Fibroblast of mammary gland (primary cell): ENCODE measurements at places on chromosomes 16 and 17.

GRCh38 chr17:7114875-7115614, 423 bp upstream of the ASGR2 start:
- no peak for DNase-seq

DNA sequence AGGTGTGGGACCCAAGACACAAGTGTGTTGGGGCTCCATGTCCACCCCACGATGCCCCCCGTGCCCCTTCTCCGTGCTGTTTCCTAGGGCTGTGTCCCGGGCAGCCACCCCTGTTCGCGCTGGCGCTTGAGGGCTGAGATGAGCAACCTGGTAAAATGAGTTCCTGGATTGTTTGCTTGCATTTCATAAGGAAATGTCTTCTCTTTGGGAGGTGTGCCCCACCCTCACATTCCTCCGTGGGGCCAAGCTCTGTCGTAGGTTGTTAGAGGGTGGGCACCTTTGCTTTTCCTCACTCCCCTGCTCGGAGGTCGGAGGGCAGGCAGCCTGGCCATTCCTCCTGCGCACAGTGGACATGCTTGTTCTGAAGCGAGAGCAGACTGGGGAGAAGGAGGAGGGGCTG, 171.3 kb upstream of the CHMP6 start:
- no peak for DNase-seq

GRCh38 chr17:39774047-39774446, 36.3 kb downstream of the GRB7 start:
- DNase-seq = no peak

DNA sequence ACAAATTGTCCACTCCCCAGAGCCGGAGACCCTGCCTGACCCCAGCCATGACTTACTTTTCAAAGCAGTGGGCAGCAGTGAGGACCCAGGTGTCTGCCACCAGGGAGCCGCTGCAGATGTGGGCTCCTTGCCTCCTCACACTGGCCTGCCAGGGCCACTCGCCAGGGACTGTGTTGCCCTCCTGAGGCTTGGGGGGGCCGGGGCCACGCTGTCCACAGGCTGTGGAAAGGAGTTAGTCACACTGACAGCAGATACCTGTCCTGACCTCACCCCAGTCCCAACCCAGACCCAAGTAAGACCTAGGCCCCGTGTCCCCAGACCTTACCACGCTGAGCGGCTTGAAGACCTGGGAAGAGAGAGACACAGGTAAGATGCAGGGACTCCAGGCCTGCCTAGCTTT, 1.3 kb downstream of the PRSS53 start:
- no peak for DNase-seq

GRCh38 chr16:49278944-49279725, 2.5 kb downstream of the CBLN1 start:
- DNase-seq = no peak

- DNase-seq = no peak
Observed at GRCh38 chr17:2613089-2613808, 19.8 kb downstream of the PAFAH1B1 start.

DNA sequence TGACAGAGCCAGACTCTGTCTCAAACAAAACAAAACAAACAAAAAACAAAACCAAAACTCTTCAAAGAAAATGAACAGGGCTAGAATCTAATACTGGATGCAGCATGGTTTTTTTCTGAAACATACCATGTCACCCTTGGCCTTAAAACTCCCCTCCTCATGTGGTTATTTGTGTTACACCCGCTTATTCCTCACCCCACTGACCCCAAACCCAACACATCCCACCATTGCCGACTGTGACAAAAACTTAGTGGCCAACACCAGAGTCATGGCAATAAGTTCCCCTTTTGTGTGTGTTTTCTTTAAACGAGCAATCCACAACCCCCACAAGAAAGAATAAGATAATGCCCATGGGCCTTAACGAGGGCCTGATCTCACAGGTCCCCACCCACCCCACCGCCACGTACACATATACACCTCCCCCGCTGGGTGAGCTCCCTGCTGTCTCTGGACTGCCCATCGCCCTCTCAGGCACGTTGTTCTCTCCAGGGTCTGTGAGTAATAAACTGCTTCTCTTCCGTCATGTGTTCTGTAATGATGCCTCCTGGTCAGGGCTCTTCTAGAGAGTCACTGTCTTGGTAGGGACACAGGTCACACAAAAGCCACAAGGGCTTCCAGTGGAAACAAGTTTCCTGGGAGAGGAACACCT, 16.8 kb upstream of the ENGASE start:
- no peak for DNase-seq

GRCh38 chr17:79053251-79053925, 21.2 kb upstream of the ENGASE start:
- peak; percentile 56 for DNase-seq

GRCh38 chr17:13222975-13223374, 205.1 kb upstream of the ELAC2 start:
- DNase-seq = no peak

- DNase-seq = no peak
Observed at GRCh38 chr17:79991924-79992648, 43.6 kb downstream of the TBC1D16 start.

DNA sequence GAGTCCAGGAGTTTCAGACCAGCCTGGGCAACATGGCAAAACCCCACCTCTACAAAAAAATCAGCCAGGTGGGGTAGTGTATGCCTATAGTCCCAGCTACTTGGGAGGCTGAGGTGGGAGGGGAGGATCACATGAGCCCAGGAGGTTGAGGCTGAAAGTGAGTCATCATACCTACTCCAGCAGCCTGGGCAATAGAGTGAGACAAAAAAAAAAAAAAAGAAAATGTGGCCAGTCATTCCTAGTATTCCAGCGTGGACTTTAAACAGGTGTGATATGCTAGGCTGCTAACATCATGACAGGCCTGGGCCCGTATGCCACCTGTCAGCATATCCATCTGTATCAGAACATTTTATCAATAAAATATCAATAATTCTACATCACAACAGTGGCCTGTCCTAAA, 143.3 kb downstream of the AATF start:
- DNase-seq = no peak

DNA sequence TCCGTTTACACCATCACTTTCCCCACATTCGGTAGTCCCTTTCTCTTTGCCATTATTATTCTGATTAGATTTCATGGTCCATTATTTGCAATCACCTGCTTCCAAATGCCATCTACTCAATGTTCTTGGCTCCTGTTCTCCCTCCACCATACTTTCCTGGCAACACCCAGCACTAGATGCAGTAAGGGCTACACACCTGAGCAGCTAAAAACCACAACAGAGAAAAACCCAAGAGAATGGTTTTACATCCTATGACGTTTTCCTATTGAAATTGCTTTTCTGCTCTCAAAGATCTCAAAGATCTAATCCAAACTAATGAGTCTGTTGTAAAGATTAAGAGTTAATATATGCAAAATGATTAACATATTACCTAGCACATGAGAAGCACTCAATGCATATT, 441.3 kb downstream of the SHISA9 start:
- DNase-seq = no peak

GRCh38 chr17:488993-489757, 136.6 kb upstream of the RPH3AL start:
- no peak for DNase-seq

DNA sequence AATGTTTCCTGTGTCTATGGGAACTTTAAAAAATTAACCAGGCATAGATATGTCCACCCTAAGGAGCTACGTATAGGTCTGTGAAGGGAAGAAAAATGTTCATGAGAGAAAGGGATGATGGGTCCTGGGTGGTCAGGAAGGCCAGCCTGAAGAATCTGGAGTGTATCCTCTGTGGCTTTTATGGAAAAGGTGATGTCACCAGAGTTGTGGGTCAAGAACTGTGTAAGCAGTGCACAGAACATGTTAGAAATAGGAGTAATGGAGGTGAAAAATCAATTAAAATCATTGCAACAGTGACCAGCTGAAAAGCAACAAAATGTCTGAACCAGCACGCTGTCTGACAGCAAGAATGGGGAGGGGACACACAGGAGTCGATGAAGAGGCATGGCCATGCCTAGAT, 68.5 kb downstream of the USP31 start:
- no peak for DNase-seq

GRCh38 chr16:23217646-23218045, 35.1 kb downstream of the SCNN1G start:
- DNase-seq = no peak
